ENCODE measurements at places on chromosomes 6 and 20.
A peak's percentile ranks its signal among the peaks of the same experiment; 100 is the strongest.

DNA sequence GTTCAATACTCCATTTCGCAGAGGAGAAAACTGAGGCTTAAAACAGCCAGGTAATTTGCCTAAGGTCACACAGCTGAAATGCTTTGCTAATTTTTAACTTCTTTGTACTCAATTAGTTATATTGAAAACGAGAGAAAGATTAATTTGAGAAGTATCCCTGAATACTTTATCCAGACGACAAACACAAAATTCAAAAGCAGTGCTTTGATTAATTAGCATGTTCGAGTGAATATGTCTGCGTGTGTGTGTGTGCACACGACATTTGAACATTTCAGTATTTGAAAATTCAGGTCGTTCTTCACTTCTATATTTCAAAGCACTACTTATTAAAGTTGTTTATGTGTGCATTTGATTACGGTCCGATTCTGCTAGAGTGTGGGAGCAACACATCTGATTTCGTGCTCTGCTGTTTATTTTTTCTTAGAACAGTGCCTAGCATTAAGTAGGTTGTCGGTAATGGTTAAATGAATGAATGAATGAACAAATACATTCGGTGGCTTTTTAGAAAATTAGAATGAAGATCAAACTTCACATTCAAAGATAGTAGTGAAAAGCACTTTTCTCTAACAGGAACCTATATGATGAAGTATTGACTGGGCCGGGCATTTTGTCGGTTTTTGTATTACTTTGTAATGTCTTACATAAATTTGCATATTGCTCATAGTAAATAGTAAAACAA, 36.9 kb upstream of the SYNCRIP start:
- peak overlapping the region; percentile 30 for H3K4me3 ChIP-seq
- no peak for DNase-seq
- H3K27ac ChIP-seq: peak overlapping the region; percentile 89
- peaks cover 25% of the 10 kb centered on the region for H3K4me1 ChIP-seq

- H3K4me3 ChIP-seq: no peak overlapping the region
- H3K4me1 ChIP-seq: peaks cover 3% of the 10 kb centered on the region
- H3K27ac ChIP-seq: no peak overlapping the region
These were observed 100.7 kb downstream of the TCP11 start for GRCh38 chr6:35040398-35040797.

GRCh38 chr20:23867152-23867776, 12.3 kb downstream of the CST5 start:
- H3K4me1 ChIP-seq: no peaks in the 10 kb centered on the region
- H3K27me3 ChIP-seq: no peaks in the 10 kb centered on the region
- DNase-seq: no peak
- H3K27ac ChIP-seq: no peak overlapping the region

DNA sequence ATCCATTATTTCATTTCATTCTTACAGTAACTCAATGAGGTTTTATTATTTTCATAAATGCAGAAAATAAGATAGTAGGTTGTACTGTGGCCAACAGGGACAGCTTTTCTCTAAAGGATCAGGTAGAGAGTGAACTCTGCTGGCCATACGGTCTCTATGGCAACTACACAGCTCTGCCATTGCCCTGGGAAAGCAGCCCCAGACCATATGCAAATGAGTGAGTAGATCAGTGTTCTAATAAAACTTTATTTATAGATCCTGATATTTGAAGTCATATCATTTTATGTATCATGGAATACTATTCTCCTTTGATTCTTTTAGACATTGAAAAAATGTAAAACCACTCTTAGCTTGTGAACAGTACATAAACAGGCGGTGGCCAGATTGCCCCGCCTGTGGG, 192.5 kb upstream of the RREB1 start:
- H3K36me3 ChIP-seq: no peaks in the 10 kb centered on the region
- no peaks in the 10 kb centered on the region for H3K27me3 ChIP-seq
- H3K4me3 ChIP-seq: no peak overlapping the region
- DNase-seq: no peak
- peaks cover 7% of the 10 kb centered on the region for H3K4me1 ChIP-seq

GRCh38 chr6:51976374-51976773, 111.0 kb downstream of the PKHD1 start:
- no peak overlapping the region for H3K27ac ChIP-seq
- DNase-seq: no peak
- H3K4me3 ChIP-seq: no peak overlapping the region
- no peaks in the 10 kb centered on the region for H3K27me3 ChIP-seq
- H3K36me3 ChIP-seq: no peaks in the 10 kb centered on the region

GRCh38 chr6:156970595-156971112, 193.5 kb downstream of the ARID1B start:
- no peak overlapping the region for H3K4me3 ChIP-seq
- H3K27me3 ChIP-seq: no peaks in the 10 kb centered on the region
- H3K27ac ChIP-seq: peak overlapping the region; percentile 52
- no peaks in the 10 kb centered on the region for H3K36me3 ChIP-seq
- peaks cover 60% of the 10 kb centered on the region for H3K4me1 ChIP-seq

DNA sequence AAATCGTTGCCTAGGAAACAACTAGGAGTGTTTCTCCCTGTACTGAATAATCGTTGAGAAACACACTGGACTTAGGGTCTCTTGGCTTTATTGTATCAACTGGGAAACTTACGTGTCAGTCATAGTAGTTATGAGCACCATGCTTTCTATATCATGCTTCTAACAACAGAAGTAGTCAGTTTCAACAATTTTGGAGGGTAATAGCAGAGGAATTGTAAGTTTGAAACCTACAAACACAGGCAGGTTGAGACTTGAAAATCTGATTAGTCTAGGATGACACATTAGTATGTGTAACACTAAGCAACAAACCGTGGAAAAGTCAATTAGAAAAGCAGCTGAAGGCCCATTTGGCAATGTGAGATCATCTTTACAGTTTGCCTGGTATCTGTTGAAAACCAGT, 43.9 kb upstream of the FABP7 start:
- no peaks in the 10 kb centered on the region for H3K27me3 ChIP-seq
- H3K4me1 ChIP-seq: no peaks in the 10 kb centered on the region
- H3K36me3 ChIP-seq: no peaks in the 10 kb centered on the region
- no peak overlapping the region for H3K27ac ChIP-seq
- H3K4me3 ChIP-seq: no peak overlapping the region

- no peaks in the 10 kb centered on the region for H3K4me1 ChIP-seq
- no peaks in the 10 kb centered on the region for H3K27me3 ChIP-seq
- no peaks in the 10 kb centered on the region for H3K36me3 ChIP-seq
These were observed 137.6 kb downstream of the AIG1 start for GRCh38 chr6:143198312-143198711.

GRCh38 chr6:118963003-118963402, 28.0 kb upstream of the MCM9 start:
- DNase-seq: no peak
- H3K4me3 ChIP-seq: no peak overlapping the region
- H3K27ac ChIP-seq: no peak overlapping the region

DNA sequence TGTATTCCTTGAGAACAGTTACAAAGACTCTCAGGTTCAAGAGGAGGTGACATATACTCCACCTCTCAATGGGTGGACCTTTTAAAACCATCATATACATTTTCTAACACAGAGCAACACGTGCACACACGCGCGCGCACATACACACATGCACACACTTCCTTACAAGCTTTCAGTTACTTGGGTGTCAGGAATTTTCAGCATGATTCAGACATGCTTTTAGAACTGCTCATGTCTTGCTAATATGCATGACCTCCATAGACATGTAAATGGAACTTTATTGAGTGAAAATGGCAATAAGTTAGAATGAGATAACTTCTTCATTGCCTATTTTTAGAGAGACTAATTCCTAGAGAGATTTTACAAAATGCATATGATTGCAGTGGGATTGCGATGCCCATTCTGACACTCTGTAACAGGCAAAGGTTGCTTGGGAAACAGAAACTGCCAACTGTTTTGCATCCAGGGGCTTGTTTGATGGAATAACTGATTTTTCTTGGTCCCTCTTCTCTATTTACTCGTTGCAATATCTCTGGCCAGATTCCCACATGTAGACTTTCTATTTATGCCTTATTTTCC, 531.4 kb upstream of the RNF217 start:
- no peak overlapping the region for H3K4me3 ChIP-seq
- H3K27ac ChIP-seq: no peak overlapping the region
- no peaks in the 10 kb centered on the region for H3K36me3 ChIP-seq
- H3K4me1 ChIP-seq: no peaks in the 10 kb centered on the region
- no peak for DNase-seq

GRCh38 chr6:30889921-30890645, 5.8 kb downstream of the DDR1 start:
- no peaks in the 10 kb centered on the region for H3K27me3 ChIP-seq
- H3K27ac ChIP-seq: no peak overlapping the region
- H3K4me3 ChIP-seq: no peak overlapping the region
- DNase-seq: no peak

DNA sequence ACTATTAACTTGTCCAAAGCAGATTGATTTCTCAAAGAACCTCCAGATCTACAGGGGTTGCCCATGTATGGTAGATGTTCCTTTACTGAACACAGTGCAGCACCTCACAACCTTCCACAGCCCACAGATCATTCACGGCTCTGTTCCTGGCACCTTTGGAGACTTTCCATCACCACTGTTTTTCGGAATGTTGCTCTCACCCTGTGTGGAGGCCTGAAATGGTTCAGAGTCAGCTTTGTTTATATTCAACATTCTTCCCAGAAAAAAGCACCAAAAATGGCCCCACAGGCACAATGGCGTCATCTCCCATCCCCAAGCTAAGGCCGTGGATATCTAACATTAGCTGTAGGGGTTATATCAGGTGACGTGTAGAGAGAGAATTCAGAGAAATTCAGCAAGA, 74.7 kb downstream of the DHX35 start:
- no peaks in the 10 kb centered on the region for H3K27me3 ChIP-seq
- peaks cover 47% of the 10 kb centered on the region for H3K36me3 ChIP-seq
- H3K4me3 ChIP-seq: no peak overlapping the region
- H3K27ac ChIP-seq: no peak overlapping the region
- H3K4me1 ChIP-seq: no peaks in the 10 kb centered on the region

DNA sequence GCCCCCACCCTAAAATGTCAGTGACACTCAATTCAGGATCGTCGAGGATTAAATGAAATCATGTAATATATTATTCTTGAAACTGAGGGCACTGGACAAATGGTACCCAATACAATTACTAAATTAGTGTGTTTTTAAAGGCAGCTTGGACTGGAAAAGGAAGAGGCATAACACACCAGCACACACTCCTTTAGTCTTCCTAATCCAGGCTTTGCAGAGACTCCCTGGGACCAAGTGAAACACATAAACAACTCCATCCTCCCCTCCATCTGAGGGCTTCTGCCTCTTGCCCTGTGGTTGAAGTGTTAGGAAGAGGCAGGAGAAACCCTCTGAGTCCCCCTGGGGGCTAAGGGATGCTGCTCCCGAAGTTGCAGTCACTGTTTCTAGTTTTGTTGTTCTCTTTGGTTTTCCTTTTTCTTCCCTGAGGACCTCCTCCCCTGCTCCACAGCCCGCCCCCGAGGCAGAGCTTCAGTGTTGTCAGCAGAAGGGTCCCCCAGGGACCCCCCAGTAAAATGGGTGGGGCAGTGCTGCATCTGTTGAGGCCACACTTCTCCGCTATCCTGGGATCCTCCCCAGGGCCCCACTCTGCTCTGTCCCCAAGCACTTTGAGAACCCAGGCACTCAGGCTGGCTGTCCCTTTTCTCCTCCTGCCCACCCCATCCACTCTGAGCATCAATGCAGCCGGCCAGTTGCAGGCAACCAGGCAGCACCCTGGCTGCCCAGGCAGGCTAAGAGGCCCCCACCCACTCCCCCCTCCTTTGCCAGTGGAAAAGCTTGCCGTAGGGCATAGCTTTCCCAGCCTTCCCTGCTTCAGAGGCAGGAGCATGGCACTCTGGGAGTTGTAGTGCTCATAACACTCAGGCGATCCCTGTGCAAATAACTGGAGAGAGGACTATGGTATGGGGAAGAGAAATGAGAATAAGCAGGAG, 5.9 kb downstream of the TMEM63B start:
- H3K4me3 ChIP-seq: no peak overlapping the region
- H3K4me1 ChIP-seq: peaks cover 13% of the 10 kb centered on the region
- no peaks in the 10 kb centered on the region for H3K27me3 ChIP-seq
- DNase-seq: no peak

DNA sequence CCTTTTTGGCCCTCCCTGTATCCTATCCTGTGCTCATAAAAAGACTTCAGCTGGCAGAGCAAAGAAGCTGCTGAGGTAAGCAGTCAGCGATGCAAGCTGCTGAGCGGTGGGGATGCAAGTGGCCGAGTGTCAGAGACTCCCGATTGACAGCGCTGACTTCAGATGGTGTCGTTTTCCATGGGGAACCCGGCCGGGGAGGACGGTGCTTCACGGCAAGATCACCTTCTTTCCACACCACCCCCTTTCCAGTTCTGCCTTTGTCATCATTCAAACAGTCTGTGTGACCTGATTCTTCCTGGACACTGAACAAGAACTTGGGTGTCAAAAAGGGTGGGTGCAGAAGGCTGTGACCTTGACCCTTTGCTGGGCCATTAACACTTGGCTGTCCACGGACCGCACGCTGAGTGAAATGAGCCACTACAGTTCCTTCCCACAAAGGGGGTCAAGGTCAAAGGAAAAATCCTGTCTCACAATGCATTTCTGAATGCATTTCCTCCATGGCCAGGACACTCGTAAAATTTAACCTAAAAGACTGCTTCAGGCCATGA, 52.9 kb upstream of the UNC93A start:
- no peaks in the 10 kb centered on the region for H3K4me1 ChIP-seq
- H3K4me3 ChIP-seq: no peak overlapping the region
- no peak for DNase-seq
- no peaks in the 10 kb centered on the region for H3K36me3 ChIP-seq
- no peak overlapping the region for H3K27ac ChIP-seq

GRCh38 chr6:8738951-8739350, 303.6 kb upstream of the SLC35B3 start:
- H3K4me1 ChIP-seq: no peaks in the 10 kb centered on the region
- no peaks in the 10 kb centered on the region for H3K27me3 ChIP-seq
- no peak overlapping the region for H3K4me3 ChIP-seq
- H3K27ac ChIP-seq: no peak overlapping the region
- DNase-seq: no peak

GRCh38 chr20:44450903-44451450, 24.7 kb upstream of the TTPAL start:
- no peak overlapping the region for H3K27ac ChIP-seq
- peaks cover 2% of the 10 kb centered on the region for H3K27me3 ChIP-seq
- no peaks in the 10 kb centered on the region for H3K36me3 ChIP-seq

DNA sequence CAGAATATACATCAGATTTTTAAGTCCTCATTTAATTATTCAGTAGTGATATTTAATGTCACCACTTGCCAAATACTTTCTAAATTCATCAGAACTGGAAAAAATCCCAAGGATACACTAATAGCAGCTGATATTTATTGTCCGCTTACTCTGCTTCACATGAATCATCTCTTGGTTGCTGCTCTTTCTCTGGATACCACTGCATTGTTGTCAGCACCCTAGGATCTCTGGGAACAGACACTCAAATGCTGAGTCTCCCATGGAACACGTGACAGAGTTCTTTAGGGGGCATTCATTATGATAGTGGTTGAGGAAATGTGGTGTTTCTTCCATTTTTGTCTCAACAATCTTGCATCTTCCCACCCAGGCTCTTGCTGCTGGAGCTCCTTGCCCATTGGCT, 318.0 kb downstream of the RFPL4B start:
- no peak overlapping the region for H3K27ac ChIP-seq
- no peak overlapping the region for H3K4me3 ChIP-seq
- H3K4me1 ChIP-seq: no peaks in the 10 kb centered on the region
- H3K27me3 ChIP-seq: no peaks in the 10 kb centered on the region
- no peaks in the 10 kb centered on the region for H3K36me3 ChIP-seq
